ENCODE measurements at places on chromosomes 7 and 10. TPM values are rescaled to one million over a fixed set of nuclear protein-coding genes. Genes with fewer than 3 reads are reported as not detected.
A peak's percentile ranks its signal among the peaks of the same experiment; 100 is the strongest.

The SPDYE11 gene
- total RNA-seq = not detected

The GJD4 gene
- not detected for total RNA-seq

DNA sequence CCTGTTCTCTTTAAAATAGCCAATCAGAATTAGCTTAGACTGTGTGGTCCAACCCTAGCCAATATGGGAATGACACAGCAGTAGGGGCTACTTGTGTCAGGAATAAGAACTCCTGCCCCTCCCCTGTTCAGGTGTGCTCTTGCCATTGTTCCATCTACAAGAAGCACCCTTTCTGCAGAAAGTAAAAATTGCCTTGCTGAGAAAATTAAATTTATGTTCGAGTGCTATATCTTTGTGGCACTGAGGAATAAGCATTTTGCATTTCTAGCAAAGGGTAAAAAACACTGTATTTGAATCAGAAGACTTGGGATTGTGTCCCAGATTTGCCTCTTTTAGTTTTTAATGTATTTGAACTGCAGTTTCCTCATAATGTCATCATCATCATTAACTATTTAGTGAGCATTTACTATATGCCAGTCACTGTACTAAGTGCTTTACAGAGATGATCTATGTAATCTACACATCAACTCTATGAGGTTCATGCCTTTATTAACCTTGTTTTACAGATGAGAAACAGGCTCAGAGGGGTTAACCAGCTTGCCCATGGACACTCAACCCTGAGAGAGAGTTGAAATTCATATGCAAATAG, 28.9 kb upstream of the XRCC2 start:
- no peak for DNase-seq
- H3K27ac ChIP-seq = no peak overlapping the region
- H3K4me3 ChIP-seq = no peak overlapping the region

DNA sequence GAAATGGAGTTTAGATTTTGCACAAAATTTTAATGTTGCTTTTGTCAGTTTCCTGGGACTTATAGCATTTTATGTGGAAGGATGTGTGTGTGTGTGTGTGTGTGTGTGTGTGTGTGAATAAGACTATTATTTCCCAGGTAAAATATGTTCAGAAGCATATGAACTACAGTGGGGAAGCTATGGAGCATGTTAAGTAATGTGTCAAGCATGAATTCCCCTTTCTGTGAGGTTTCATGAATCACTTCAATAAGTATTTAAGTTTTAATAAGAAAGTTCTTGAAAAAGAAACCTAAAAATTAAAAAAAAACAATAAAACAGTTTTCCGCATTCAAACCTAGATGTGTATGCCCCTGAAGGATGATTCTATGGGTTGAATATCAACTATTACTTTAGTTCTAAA, 693 bp downstream of the CREB5 start:
- H3K4me1 ChIP-seq = peaks cover 21% of the 10 kb centered on the region
- H3K4me3 ChIP-seq = no peak overlapping the region
- no peak overlapping the region for H3K27ac ChIP-seq
- DNase-seq = no peak

The ZNF117 gene
- 4.2 TPM for total RNA-seq

DNA sequence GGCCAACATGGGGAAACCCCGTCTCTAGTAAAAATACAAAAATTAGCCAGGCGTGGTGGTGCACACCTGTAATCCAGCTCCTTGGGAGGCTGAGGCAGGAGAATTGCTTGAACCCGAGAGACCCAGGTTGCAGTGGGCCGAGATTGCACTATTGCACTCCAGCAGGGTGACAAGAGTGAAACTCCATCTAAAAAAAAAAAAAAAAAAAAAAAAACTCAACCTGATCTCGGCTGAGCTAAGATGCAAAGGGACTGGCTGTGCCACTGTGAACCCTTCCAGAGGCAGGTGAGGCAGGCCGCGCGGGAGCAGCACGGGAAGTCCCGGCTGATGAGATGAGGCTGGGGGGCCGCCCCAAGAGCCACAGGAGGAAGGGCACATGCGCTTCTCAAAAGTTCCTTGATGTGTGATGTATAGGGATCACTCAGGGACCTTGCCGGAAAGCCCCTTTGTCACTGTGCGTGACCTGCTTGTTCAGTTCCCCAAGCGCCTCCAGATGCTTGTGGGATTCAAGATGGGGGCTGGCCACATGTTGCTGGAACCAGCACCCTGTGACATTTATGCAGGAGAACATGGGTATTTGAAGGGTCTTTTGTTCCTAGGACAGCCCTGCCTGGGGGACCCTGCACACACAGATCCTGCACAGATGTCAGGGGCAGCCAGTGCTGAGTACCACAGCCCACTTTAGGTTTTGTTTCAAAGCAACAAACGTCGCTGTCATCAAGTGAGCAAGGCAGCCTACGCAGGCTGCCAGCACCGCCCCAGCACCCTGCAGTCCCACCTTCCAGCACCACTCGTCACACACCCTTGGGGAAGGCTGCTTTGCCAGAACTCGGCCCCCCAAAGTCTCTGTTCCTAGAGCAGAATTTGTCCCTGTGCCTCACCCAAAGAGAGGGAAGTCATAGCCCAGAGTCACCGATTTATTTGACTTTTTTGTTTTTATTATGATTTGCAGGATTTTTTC, 74.8 kb upstream of the SH2B2 start:
- H3K27ac ChIP-seq = no peak overlapping the region
- no peak for DNase-seq
- H3K4me3 ChIP-seq = no peak overlapping the region
- peaks cover 6% of the 10 kb centered on the region for H3K36me3 ChIP-seq

- H3K4me1 ChIP-seq = no peaks in the 10 kb centered on the region
- no peaks in the 10 kb centered on the region for H3K27me3 ChIP-seq
- H3K36me3 ChIP-seq = no peaks in the 10 kb centered on the region
- no peak overlapping the region for H3K27ac ChIP-seq
Observed at GRCh38 chr7:84412161-84412969, 217.8 kb upstream of the SEMA3A start.

- H3K4me1 ChIP-seq = no peaks in the 10 kb centered on the region
- H3K4me3 ChIP-seq = no peak overlapping the region
- H3K27ac ChIP-seq = no peak overlapping the region
- DNase-seq = no peak
- H3K36me3 ChIP-seq = peaks cover 15% of the 10 kb centered on the region
Observed at GRCh38 chr10:48381971-48382370, 75.5 kb downstream of the MAPK8 start.

- no peak overlapping the region for H3K4me3 ChIP-seq
- H3K36me3 ChIP-seq = peaks cover 91% of the 10 kb centered on the region
- no peak for DNase-seq
- no peak overlapping the region for H3K27ac ChIP-seq
- H3K27me3 ChIP-seq = no peaks in the 10 kb centered on the region
- H3K4me1 ChIP-seq = peaks cover 23% of the 10 kb centered on the region
Observed at GRCh38 chr7:36944838-36945237, 220.5 kb upstream of the AOAH start.

The SEMA3D gene
- total RNA-seq = not detected

The ECHDC3 gene
- 1.4 TPM for total RNA-seq

DNA sequence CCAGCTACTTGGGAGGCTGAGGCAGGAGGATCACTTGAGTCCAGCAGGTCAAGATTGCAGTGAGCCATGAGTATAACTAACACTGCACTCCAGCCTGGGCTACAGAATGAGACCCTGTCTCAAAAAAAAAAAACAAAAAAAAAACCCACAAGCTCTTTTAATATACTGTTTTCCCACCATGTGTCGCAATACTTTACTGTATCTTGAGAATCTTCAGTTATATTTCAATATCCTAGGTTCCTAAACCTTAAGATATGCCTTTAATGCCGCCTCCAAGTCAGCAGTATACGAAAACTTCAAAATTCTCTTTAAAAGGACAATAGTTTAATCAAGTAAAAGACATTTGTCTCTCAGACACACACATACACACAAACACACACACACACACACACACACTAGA, 62.8 kb downstream of the TAF3 start:
- no peak overlapping the region for H3K27ac ChIP-seq
- no peak for DNase-seq
- peaks cover 24% of the 10 kb centered on the region for H3K4me1 ChIP-seq
- no peaks in the 10 kb centered on the region for H3K36me3 ChIP-seq
- H3K27me3 ChIP-seq = no peaks in the 10 kb centered on the region

GRCh38 chr10:102660888-102661657, 16.8 kb downstream of the TRIM8 start:
- peak overlapping the region; percentile 62 for H3K4me3 ChIP-seq
- no peaks in the 10 kb centered on the region for H3K27me3 ChIP-seq
- H3K27ac ChIP-seq = peak overlapping the region; percentile 87
- peak; percentile 88 for DNase-seq

The ZFAND4 gene
- total RNA-seq = 9.6 TPM

DNA sequence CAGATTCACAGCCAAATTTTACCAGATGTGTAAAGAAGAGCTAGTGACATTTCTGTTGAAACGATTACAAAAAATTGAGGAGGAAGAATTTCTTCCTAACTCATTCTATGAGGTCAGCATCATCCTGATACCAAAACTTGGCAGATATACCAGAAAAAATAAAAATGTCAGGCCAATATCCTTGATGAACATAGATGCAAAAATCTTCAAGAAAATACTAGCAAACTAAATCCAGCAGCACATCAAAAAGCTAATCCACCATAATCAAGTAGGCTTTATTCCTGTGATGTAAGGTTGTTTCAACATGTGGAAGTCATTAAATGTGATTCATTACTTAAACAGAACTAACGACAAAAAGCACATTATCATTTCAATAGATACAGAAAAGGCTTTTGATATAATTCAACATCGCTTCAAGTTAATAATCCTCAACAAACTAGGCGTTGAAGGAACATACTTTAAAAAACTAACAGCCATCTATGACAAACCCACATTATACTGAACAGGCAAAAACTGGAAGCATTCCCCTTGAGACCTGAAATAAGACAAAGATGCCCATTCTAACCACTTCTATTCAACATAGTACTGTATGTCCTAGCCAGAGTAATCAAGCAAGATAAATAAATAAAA, 807.7 kb upstream of the ZWINT start:
- no peak overlapping the region for H3K4me3 ChIP-seq
- H3K27me3 ChIP-seq = no peaks in the 10 kb centered on the region
- no peaks in the 10 kb centered on the region for H3K4me1 ChIP-seq
- H3K36me3 ChIP-seq = no peaks in the 10 kb centered on the region
- DNase-seq = no peak

The NKX1-2 gene
- total RNA-seq = not detected

GRCh38 chr7:44853391-44853790, 5.5 kb upstream of the H2AZ2 start:
- peaks cover 29% of the 10 kb centered on the region for H3K4me1 ChIP-seq
- peaks cover 7% of the 10 kb centered on the region for H3K36me3 ChIP-seq
- H3K4me3 ChIP-seq = no peak overlapping the region

DNA sequence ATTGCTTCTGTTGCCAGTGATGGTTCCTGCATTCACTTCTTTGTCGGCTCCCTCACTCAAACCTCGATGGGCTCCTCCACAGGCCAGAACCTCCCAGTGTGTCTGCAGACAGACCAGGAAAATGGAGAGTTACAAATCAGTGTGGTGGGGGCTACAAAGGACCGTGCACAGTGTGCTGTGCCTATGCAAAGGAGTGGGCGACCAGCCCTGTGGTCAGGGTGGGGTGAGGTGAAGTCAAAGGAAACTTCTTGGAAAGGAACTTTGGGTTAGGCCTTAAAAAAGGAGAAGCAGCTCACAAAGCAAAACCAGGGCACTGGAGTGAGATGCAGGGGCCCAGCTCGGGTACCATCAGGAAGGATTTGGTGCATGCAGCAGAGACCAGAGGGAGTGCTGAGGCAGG, 304.3 kb upstream of the ZMIZ1 start:
- H3K27ac ChIP-seq = peak overlapping the region; percentile 90
- H3K4me1 ChIP-seq = peaks cover 29% of the 10 kb centered on the region
- H3K27me3 ChIP-seq = peaks cover 3% of the 10 kb centered on the region

GRCh38 chr10:48604991-48605508, at the start of gene ARHGAP22:
TSS of gene ARHGAP22 (minus strand) at chr10:48605073. CDS start at chr10:48604796, 277 bp downstream.
- peaks cover 3% of the 10 kb centered on the region for H3K4me1 ChIP-seq
- H3K27ac ChIP-seq = no peak within 1 kb of the TSS
- no peak within 1 kb of the TSS for H3K4me3 ChIP-seq

The HOXA6 gene
- not detected for total RNA-seq

The FAM25G gene
- not detected for total RNA-seq

DNA sequence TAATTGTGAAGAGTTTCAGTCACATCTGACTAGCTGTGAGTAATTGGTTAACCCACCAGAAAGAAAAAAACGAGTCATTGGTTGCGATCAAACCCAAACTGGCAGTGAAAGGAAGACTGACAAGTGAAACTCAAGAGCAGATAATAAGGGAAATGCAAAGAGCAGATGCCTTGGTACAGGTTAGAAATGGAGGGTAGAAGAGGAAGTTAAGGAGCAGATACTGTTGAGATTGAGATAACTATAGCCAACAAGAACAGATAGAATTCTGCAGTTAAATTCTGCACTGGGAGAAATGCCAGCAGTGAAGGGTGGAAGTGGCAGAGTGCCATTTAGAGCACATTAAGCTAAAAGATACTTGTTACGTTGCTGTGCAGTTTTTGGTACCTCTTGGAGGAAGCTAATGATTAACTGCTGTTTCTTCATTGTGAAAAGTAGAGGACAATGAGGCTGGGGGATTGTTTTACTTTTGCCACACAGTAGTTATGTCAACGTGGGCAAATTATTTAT, 65.8 kb downstream of the CDK13 start:
- DNase-seq = no peak
- H3K4me3 ChIP-seq = no peak overlapping the region
- peaks cover 24% of the 10 kb centered on the region for H3K4me1 ChIP-seq
- H3K27ac ChIP-seq = peak overlapping the region; percentile 26

DNA sequence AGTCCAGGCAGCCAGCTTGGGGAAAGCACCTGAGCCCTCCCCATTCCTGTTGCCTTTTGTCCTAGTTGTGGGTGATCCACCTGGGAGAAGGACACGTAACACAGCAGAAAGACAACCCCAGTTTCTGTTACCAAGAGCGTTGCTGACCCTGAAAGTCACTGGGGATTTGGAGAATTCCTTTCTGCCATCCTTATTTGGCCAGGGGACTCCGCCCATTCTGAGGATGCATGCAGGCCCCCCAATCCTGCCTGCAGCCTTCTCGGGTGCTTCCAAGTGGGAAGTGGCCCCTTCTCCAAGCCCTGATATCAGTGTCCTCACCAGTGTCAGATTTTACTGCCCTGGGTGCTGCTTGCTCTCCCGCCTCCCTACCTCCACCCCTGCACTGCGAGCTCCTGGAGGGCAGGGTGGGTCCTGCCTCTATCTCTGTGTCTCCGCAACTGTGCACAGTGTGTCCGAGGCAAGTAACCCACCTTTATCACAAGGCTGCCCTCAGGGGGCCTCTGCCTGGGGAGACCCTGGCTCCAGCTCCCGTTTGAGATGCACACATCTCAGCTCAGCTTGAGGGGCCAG, 9.2 kb upstream of the ADCY1 start:
- no peak overlapping the region for H3K4me3 ChIP-seq
- H3K27me3 ChIP-seq = peaks cover 5% of the 10 kb centered on the region
- no peaks in the 10 kb centered on the region for H3K36me3 ChIP-seq
- H3K27ac ChIP-seq = no peak overlapping the region
- no peak for DNase-seq
- H3K4me1 ChIP-seq = no peaks in the 10 kb centered on the region

The PCBD1 gene
- 56.7 TPM for total RNA-seq
